ENCODE measurements at places on chromosomes 2 and 18.

- DNase-seq, result no peak
Observed at GRCh38 chr2:108271691-108272253, 16.9 kb upstream of the SULT1C2 start.

DNA sequence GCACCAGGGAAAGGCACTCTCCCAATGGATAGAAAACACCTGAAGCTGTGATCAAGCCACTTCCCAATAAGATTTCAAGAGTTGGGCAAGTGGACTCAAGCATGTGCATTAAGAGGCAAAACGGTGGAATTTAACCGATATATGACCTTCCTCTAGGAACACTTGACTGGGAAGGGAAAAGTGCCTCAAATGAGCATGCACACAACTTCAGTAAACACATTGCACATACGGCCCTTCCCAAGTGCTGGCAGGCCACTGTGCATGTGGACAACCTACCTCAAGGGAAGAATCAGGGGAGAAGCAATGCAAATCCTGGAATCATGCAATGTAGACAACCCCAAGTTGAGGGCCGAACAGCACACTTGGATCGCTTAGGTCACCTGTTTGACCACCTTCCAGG, 23.9 kb upstream of the SH3RF3 start:
- no peak for DNase-seq

- DNase-seq, result no peak
Observed at GRCh38 chr2:201357221-201357620, at the start of gene FLACC1. TSS of gene FLACC1 (minus strand) at chr2:201357345. CDS start at chr2:201351404, 5,941 bp downstream.

GRCh38 chr2:8550937-8551621, 130.8 kb upstream of the ID2 start:
- no peak for DNase-seq

DNA sequence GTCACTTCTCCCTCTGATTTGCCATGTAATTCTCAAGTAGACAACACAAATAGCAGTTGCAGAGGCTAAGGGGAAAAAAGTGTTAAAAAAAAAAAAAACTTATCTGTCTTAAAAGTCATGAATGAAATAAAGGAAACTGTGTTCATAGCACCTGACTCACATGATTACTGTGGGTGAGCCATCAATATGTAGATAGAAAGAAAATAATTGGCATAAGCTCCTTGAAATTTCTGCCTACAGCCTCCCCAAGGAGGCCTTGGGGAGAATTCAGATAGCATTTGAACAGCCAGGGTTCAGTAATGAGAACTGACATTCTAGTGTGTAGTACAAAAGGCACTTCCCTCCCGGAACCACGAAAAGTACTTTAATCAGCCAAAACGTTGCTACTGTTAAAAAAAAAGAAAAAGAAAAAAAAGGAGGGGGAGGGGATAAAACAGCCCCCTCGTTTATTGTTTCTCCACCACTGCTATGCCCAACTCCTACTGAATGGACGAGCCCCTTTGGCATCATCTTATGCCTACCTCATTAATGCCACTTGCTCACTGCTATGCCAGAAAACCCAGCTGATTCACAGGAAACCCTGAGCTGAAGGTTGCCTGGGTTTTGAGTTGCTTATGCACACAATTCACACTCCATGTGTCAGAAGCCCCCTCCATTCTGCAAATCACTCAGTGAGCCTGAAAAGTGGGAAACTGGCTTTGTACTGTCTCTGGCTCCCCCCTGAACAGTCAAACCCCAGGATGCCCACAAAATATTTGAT, 65.5 kb upstream of the KLF7 start:
- no peak for DNase-seq

GRCh38 chr2:127909019-127909418, 23.3 kb upstream of the AMMECR1L start:
- DNase-seq, result no peak

DNA sequence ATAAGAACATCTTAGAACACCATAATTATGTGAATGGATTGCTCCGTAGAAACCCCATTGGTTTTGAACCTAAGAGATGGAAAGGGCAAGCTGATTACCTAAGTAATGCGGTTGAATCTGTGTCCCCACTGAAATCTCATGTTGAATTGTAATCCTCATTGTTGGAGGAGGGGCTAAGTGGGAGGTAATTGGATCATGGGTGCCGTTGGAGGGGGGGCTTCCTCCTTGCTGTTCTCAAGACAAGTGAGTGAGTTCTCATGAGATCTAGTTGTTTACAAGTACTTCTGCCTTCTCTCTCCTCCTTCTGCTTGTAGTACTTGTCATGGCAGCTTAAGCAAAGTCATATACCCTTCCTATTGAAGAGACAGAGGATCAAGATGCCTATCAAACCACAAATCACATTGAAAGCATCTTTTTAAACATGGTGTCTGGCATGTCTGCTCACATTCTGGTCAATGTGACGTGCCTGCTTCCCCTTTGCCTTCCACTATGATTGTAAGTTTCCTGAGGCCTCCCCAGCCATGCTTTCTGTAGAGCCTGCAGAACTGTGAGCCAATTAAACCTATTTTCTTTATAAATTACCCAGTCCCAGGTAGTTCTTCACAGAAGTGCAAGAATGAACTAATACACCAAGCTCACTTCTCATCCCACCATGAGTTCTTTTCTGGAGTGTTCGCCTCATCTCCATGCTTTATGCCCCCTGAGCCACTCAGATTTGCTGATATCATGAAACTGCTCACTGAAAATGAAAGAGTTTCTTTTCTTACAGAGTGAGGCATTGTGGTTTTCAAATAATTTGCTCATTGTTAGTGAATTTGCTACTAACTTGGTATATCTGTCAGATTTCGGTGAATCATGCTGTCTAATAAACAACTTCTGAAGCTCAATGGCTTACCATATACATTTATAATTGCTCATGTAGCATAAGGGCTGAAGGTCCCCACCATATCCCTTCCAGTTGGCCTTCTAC, 23.6 kb downstream of the KCNE4 start:
- no peak for DNase-seq

Data from HuH-7 (cell line).